ENCODE measurements at places on chromosomes 4 and X. TPM values are rescaled to one million over a fixed set of nuclear protein-coding genes. Genes with fewer than 3 reads are reported as not detected.

DNA sequence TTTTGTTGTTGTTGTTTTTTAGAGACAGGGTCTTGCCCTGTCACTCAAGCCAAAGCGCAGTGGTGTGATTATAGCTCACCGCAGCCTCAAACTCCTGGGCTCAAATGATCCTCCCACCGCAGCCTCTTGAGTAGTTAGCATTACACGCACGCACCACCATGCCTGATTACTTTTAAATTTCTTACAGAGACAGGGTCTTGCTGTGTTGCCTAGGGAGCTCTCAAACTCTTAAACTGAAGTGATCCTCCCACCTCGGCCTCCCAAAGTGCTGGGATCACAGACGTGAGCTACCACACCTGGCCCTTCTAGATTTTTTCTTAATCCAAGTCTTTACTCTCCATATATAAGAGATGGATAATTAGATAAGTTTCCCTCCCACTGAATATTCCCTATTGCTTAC is 29.2 kb downstream of the FNIP2 start:
- no peak overlapping the region for H3K27ac ChIP-seq
- H3K4me3 ChIP-seq = no peak overlapping the region
- H3K27me3 ChIP-seq = no peaks in the 10 kb centered on the region
- no peak for DNase-seq
- peaks cover 62% of the 10 kb centered on the region for H3K4me1 ChIP-seq

DNA sequence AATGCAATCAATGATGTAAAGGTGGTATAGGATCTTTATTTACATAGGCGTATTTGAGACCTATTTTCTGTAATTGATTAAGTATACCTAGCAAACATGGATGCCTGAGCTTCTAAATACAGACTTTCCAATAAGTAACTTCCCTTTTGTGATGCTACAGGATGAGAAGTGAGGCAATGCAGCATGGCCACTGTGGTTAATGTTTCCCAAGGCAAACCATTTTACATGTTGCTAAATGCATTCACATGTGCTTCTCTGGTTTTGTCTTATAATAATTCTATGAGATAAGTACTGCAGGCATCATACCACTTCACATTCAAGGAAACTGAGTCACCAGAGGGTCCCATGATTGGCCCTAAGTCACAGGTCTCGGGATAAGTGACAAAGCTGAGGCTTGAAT is 35.7 kb upstream of the NKX3-2 start:
- H3K4me3 ChIP-seq = no peak overlapping the region
- no peak for DNase-seq
- H3K27me3 ChIP-seq = no peaks in the 10 kb centered on the region
- no peak overlapping the region for H3K27ac ChIP-seq
- H3K4me1 ChIP-seq = no peaks in the 10 kb centered on the region

Gene RPL39
- total RNA-seq = 3,547 TPM

- H3K36me3 ChIP-seq = no peaks in the 10 kb centered on the region
- no peaks in the 10 kb centered on the region for H3K4me1 ChIP-seq
These were observed 43.8 kb upstream of the CPEB2 start for GRCh38 chr4:14958436-14958835.

Gene PCDH18
- not detected for total RNA-seq

DNA sequence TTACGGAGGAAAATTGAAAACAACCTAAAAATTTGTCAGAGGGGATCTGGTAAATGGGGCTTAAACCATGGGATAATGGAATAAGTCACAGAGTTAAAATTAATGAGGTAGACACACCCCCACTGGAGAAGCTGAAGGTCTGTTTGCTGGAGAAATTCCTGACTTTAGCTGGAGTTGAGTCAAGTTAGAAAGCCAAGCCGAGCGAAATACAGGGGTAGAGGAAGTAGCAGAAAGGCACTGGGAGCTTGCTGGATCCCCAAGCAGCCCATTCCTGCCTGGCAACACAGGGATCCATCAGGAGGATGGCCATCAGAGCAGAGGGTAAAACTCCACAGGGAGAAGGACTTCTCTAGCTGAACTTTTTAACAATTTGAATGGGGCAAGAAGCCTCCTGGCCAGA is 163.8 kb downstream of the ATRX start:
- H3K4me3 ChIP-seq = no peak overlapping the region
- no peaks in the 10 kb centered on the region for H3K27me3 ChIP-seq
- DNase-seq = no peak
- no peaks in the 10 kb centered on the region for H3K36me3 ChIP-seq
- no peak overlapping the region for H3K27ac ChIP-seq
